ENCODE measurements at places on chromosomes 13 and 19. TPM values are rescaled to one million over a fixed set of nuclear protein-coding genes. Genes with fewer than 3 reads are reported as not detected.

GRCh38 chr13:108669381-108669780, 40.0 kb downstream of the MYO16 start:
- no peak for DNase-seq

GRCh38 chr19:1745589-1746031, 7.7 kb upstream of the ONECUT3 start:
- peak; percentile 53 for DNase-seq

GRCh38 chr19:12949363-12950283, 4.0 kb downstream of the RAD23A start:
- DNase-seq: no peak

DNA sequence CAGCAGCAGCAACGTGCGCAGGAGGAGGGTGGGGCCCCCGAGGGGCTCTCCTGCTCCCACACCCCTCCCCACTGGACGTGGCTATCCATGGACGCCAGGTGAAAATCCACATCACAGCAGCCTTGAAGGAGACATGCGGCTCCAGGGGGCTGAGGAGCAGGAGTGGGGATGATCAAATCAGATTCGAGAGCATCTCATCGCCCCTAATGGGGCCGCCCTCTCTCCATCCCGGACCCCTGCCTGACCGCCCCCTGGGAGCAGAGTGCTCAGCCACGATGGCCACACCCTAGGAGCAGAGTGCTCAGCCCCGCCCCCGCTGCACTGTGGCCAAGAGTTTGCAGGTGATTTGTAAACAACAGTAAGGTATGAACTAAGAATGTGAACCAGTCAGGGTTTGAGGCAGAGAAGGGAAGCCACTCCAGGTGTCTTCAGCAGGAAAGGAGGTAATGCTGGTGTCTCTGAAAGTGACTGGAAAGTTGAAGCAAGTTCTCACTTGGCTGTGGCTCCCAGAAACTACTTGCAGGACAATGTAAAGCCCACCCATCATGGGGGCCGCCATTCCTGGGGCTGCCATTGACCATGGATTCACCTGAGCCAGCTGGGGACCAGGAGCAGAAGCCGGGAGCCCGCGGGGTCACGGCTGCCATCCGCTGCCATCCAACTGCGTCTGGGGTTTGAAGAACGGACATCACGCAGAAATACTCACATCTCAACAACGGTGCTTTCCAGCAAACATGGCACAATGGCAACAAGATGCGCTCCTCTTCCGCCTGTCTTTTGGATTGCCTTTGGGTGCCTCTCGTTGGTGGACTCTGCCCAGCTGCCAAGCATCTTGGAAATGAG, 71.8 kb downstream of the SPACA7 start:
- no peak for DNase-seq

The MEF2B gene
- 1.3 TPM for total RNA-seq

The OR10H5 gene
- total RNA-seq: not detected

GRCh38 chr19:29421196-29421545, 104.6 kb upstream of the VSTM2B start:
- no peak for DNase-seq

DNA sequence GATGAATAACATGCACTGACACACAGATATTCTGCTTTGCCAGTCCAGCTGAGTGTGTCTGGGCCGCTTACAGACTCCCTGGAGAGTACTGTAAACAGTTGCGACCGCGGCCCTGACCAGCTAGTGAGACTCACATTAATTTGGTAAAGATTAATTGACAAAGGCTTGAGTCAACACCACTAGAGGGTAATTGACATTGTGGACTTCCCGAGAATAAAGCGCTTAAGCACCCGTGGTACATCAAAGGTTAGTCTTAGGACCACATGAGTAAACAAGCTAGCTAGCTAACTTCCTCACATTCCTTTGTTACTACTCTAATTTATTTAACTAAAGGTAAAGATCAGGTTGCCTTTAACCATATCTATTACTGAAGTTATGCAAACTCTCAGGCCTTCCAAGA, 624.4 kb upstream of the ARGLU1 start:
- no peak for DNase-seq

All from WTC11 (cell line).